T-helper 22 cell (primary cell): ENCODE measurements at places on chromosomes 7 and 10.
A peak's percentile ranks its signal among the peaks of the same experiment; 100 is the strongest.

GRCh38 chr10:18737841-18738240, 78.6 kb downstream of the ARL5B start:
- no peak for DNase-seq

DNA sequence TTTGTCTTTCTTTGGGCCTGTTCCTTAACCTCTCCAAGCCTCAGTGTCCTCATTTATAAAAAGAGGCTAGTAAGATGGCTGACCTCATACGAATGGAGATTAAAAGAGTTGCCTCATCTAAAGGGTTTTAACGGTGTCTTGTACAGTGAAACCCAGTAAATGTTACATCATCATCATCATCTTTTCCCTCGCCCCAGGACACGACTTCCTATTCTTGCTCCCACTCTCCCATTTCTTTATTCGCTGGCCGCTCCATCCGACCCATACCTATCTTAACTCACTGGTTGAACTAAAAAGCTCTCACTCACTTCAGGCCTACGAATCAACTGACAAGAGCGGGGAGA, 554 bp downstream of the FRA10AC1 start:
- no peak for DNase-seq

- DNase-seq, result no peak
Measured at GRCh38 chr10:121323443-121323842, 274.8 kb downstream of the FGFR2 start.

- peak; percentile 80 for DNase-seq
Measured at GRCh38 chr7:100088621-100089457, at the start of gene COPS6. Gene COPS6 (plus strand): TSS chr7:100088969. CDS start chr7:100088991, 22 bp downstream.

DNA sequence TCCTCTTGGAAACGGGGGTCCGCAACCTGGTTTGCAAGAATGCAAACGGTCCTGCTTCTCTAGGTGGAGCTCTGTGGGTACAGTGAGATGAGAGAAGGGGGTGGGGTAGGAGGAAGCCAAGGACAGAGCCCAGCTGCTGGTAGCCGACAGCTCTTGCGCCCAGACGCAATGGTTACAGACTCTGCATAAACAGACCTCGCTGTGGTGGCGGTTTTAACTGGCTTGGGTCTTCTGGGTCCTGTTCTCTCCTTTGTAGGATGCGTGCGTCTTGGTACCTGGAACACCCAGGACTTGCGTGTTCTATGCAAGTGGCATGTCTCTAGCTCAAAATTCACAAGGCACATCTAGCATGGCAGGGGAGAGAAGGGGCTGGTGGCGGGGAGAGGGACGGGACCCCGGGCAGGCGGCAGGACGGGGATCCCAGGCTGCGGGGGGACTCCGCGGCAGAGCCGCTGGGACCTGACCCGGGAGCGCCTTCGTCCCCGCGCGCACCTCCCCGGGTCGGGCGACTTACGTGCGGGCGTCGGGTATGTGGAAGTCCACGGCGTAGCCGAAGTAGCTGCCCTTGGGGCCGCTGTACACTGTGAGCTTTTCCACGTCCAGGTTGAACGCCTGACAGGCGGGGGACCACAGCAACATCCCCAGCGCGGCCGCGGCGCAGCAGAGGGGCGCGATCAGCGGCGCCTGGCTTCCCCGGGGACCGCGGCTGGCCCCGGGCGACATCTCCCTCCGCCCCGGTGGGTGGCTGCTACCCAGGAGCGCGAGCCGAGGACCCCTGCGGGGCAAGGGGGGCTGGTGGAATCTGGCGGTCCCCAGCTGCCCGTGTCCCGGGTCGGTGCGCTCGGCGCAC, 448 bp downstream of the ITGA8 start:
- no peak for DNase-seq

DNA sequence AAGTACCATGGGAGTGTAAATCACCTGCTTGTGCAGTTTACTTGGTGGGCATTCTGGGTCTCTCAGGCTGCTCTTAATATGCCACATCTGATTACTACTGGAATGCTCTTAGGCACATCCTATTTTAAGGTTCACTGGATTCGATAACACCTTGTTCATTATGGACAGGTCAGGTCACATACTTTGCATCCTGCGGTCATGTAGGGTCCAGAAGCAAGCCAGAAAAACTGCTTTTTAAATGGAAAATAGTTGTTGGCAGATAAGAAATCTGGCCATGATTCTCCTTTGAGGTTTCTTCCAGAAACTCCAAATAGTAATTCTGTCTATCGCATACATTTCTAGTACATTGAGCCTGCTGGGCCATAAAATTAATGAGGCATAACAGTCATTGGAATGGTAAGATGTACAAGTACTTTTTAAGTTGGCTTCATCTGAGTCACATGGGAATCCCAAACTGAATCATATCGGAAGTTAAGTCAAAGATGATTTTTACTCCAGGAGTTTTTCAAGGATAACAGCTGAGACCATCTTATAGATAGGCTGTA, 371.9 kb downstream of the LRRTM3 start:
- DNase-seq, result no peak

- DNase-seq, result no peak
Measured at GRCh38 chr7:155344270-155344617, 46.6 kb downstream of the INSIG1 start.

GRCh38 chr7:106050002-106050745, 61.9 kb downstream of the SYPL1 start:
- DNase-seq, result no peak

- DNase-seq, result no peak
Measured at GRCh38 chr7:148815612-148816011, 68.5 kb downstream of the EZH2 start.

- DNase-seq, result no peak
Measured at GRCh38 chr10:113754768-113755167, 3.3 kb downstream of the PLEKHS1 start.

DNA sequence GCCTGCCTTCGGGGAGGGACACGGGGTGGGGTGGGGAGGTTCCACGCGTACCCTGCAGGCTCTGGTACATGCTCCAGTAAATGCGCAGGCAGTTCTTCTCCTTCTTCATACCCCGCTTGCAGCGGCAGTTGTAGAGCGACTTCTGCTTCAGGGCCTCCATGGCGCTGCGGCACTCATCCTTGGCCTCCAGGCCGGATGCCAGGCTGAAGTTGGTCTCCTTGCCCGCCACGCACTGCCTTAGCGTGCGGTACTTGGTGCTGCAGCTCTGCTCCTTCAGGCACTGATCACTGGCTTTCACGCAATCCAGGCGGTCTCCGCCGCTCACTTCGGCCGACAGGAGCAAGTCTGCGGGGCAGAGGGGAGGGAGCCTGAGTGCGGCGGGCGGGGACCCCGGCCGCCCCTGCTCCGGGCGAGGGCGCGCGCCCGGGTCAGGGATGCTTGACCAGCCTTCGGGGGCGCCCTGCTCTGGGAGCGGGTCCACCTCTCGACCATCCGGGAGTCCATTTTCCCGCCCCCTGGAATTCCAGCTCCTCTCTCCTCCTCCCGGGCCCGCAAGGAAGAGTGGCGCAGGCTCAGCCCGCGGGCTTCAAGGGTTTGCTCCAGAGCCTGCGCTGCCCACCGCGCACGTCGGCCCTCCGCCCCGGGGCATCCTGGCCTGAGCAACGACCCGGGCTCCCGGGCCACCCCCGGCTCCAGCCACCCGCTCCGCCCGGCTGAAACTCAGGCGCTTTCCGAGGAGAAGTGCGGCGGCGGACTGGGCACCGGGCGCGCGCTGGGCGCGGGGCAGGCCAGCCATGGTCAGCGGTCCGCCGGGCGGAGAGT, 2.0 kb downstream of the GFRA1 start:
- no peak for DNase-seq

DNA sequence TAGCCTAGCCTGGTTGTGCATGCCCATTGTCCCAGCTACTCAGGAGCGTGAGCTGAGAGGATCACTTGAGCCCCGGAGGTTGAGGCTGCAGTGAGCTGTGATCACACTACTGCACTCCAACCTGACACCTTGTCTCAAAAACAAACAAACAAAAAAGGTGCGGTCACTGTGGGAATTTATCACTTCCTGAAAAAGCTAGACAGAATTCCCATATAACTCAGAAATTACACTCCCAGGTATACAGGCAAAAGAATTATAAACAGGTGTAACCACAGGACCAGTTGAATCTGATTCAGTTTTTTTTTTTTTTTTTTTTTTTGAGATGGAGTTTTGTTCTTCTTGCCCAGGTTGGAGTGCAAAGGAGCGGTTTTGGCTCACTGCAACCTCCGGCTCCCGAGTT, 3.2 kb upstream of the OGDH start:
- no peak for DNase-seq

GRCh38 chr7:146129997-146130396, 13.4 kb downstream of the CNTNAP2 start:
- DNase-seq, result no peak

DNA sequence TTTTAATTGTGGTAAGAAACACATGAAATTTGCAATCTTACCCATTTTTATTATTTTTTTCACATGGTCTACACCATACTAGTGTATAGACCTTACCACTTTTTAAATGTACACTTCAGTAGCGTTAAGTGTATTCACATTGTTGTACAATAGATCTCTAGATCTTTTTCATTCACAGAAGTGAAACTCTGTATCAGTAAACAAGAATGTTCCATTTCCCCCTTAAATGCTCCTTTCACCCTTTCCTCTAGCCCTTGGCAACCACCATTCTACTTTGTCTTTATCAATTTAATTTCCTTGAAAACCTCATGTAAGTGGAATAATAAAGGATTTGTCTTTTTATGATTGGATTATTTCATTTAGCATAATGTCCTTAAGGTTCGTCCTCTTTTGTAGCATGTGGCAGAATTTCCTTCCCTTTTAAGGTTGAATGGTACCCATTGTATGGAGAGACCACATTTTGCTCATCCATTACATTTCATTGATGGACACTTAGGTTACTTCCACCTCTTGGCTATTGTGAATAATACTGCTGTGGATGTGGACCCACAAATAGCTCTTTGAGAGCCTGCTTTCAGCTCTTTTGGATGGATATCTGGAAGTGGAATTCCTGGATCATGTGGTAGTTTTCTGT, 45.7 kb downstream of the SNX10 start:
- DNase-seq, result no peak

GRCh38 chr10:101558204-101558603, 29.9 kb downstream of the POLL start:
- no peak for DNase-seq

GRCh38 chr7:95433952-95434556, 774 bp downstream of the PON2 start:
- no peak for DNase-seq

DNA sequence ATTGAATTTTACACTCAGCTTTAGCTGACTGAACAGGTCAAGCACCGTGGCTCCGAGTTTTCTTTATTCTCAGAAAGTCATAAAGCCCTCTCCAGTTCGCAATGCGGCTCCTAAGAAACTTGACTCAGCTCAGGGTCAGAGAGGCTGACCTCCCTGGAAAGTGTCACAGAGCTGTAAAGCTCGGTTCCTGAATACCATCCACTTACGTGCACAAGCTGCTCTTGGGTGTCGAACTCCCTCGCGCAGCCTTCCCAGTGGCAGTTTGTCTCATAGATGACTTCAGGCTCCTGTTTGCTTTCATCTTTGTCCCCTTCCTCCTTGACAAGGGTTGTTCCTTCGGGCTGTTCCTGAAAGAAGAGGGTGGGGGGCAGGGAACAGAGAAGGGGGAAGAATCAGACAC, 213.7 kb downstream of the GLI3 start:
- DNase-seq, result no peak

DNA sequence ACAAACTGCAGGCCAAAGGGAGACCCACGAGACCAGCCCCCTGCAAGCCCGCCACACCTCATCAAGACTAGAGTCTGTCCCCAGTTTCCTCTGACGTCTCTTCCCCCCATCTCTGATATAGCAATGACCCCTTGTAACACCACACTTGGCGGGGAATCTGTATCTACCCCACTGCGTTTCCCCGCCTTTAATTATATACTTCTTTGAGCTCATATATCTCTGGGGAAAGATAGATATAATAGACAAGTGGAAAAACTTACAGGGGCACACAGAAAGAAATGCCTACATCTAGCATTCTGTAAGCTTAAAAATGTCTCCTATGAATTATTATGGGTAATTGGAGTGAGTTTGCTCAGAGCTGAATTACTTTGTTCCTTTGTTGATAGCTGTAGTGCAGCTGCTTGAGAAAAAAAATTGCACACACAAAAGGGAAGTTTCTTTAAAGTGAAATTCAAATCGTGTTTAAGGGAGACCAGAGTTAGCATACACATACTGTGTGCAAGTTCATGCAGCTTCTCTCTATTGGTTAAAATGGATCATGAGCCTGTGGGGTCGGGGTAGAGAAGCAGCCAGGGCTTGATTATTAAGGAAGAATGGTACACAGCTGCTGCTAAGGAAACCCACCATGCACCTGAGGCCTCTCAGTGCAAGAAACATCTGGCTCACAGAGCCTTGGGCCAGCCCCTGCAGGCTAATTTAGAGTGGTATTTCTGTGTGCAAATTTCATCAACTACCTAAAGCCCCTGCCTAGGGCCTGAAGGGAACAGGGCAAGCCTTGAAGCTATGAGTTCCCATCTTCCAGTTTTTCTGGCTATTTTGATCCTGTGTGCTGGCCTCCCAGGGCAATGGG, 32.5 kb downstream of the CDCA7L start:
- DNase-seq, result no peak

GRCh38 chr7:39951226-39952194, 1.5 kb downstream of the CDK13 start:
- peak; percentile 51 for DNase-seq

DNA sequence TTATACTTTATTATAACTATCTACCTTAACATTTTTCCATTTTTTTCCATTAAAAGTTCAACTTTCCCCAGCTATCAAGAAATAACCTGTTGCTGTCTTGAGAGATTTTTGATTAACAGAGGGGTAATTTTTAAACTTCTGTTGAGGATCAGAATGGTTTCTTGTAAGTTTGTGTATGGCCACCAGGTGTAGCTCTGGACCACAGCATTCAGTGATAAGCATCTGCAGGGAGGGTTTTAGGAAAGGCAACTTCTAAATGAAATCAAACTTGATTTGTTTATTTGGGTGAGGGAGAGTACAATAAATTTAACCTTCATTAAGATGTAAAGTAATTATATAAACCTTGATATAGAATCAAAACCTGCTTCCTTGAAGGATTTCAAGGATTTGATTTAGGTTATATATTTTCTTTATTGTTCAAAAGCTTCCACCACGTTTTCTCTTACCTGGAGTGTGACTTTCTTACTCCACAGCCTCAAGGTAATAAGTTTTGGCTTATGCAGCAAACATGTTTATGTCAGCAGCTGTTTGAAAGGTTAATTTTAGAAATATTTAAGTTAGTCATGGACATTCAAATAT, 153.3 kb downstream of the STK31 start:
- DNase-seq, result no peak
